ENCODE measurements at places on chromosomes 6 and 20.

DNA sequence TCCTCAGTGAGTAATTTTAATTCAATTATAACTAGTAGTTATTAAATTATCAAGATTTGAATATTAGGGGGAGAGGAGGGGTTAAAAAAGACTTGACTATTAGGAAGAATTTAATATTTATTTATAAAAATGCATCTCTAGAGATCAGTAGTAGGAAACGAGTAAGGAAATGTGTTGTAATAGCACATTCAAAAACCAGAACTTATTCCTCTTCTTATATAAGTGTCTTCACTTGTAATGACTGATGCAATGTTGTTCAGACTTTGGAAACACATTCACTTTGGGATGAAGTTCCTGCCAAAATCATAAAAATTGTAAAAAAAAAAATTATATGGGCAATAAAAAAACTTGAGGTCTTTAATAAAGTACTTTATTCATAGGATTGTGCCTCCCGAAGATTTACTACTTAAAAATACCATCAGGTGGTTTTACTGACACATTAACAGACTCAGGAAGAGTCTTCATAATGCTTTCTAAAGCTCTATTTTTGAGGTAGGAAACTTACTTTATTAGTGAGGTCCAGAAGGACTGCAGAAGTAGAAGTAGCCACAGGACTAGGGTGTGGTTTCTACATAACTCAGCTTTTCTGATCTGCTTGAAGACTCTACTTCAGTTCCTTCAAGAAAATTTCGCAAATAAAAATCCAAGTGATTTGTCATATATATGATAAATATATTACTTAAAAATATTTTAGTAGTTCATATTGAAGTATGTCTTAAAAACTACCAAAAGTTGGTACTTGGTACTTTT is 59.8 kb downstream of the CCDC170 start:
- DNase-seq = no peak

DNA sequence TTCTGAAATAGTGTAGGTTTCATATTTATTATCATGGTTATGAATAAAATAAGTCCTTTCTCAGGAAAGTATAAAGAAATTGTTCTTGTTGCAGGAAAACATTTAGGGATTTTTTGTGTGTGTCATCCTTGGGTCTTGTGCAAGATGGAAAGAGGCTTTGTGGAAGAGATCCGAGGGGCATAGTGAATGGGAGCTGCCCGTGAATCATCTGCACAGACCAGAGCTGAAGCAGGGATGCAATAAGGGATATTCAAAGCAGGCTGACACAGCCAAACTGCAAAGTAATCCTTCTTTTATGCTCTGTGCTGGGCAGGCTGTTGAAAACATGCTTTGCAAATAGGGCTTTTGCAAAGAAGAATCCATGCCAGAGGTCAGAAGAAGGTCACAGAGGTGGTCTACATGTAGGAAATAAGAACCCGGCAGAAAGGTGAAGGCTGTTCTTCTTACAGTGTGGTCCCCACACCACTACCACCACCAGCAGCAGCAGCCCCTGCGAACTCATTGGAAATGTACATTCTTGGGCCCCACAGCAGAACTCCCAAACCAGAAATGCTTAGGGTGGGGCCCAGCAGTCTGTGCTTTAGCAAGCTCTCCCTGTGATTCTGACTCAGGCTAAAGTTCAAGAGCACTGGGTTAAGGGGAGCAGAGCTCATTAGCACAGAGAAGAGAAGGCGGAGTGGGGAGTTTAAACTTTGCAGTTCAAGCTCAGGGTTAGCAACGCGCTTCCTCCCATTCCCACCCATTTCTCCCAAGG is 237.6 kb downstream of the QKI start:
- DNase-seq = no peak

DNA sequence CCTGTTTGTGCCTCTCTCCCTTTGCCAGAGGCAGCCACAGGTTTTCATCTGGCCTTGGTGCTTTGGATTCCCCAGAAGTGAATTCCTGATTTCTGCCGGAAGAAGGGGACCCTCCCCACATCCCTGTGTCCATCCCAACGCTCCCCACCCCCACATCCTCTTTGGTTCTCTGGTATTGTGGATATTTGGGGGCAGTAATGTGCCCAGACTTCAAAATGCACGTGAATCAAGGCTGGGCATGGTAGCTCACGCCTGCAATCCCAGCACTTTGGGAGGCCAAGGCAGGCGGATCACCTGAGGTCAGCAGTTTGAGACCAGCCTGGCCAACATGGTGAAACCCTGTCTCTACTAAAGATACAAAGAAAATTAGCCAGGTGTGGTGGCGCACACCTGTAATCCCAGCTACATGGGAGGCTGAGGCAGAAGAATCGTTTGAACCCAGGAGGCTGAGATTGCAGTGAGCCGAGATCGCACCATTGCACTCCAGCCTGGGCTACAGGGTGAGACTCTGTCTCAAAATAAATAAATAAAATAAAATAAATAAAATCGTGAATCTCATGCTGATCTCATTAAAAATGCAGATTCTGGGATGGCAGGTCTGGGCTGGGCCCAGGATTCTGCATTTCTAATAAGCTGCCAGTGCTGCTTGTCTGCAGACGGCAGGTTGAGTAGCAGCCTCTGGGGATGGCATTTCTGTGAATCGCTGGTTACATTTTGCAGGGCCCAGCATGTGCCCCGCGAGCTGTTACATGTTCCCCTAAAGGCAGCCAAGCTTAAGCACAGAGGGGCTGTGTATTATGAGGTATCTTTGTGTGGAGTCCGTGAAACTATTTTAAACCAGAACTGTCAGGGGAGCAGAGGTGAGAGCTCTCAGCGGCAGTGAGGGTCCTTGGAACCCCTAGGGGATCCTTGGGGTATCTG is 49.0 kb downstream of the SYNJ2 start:
- DNase-seq = no peak

DNA sequence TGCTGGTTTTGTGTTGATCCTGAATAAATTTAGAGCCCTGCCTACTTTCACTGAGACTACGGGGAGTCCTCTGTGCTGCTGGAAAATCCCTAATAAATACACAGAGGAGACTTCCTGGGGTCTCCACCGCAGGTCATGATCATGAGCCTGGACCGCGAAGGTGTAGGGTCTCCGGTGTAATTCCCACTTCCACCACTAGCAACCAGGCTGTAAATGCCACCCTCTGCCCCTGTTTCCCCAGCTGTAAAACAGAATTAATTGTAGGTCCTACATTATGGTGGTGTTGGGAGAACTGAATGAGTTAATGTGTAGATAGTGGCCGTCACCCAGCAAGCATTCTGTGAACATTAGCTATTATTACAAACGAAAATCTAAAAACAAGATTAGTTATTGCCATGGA is 191.6 kb upstream of the THBS2 start:
- no peak for DNase-seq

DNA sequence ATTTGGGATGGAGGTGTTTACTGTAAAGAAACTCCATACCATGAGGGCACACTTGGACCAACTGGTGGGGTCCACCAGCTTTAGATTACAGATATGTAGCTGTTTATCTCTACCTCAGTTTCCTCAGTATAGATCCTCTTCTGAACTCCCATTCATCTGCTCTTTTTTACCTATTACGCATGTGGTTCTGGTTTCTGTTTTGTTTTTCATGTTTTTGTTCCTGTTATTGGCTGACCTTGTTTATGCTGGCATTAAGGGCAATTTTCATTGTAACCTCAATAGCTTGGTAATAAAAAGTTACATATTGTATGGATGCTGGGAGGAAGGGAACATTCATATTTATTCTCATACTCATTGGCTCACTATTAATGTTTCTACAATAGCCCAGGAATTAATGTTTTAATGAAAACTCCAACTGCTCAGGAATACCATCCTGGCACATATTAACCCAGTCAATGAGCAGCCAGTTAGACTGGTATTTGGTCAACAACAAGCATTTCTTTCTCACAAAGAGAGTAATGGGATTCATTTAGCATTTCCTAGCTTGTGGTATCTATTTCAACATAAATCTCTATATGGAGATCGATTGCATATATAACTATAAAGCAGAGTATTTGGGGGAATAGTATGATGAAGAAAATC is 83.8 kb upstream of the FAM184A start:
- no peak for DNase-seq

- DNase-seq = no peak
Observed at GRCh38 chr6:143804835-143805239, 38.3 kb upstream of the LTV1 start.

GRCh38 chr6:45116714-45117410 is 211.3 kb upstream of the RUNX2 start:
- no peak for DNase-seq

DNA sequence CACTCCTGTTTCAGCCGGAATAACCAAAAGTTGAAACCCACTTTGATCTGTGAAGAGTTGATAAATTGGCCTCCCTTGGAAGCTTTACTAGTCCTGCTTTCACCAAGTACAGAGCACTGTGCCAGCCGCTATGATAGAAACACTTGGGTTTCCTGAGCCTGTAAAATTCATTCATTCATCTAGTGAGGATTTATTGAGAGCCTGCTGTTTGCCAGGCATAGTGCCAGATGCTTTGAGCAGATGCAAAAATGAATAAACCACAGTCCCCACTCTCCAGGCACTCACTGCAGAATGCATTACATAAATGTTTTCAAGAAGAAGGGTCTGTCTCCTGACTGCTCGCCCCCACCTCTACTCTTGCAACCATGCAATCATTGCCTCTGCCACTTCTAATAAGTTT is 25.3 kb upstream of the TMEM217 start:
- DNase-seq = no peak

- no peak for DNase-seq
Observed at GRCh38 chr6:44146685-44147084, 11.9 kb upstream of the CAPN11 start.

GRCh38 chr6:11585426-11586016 is 48.0 kb downstream of the TMEM170B start:
- DNase-seq = no peak

DNA sequence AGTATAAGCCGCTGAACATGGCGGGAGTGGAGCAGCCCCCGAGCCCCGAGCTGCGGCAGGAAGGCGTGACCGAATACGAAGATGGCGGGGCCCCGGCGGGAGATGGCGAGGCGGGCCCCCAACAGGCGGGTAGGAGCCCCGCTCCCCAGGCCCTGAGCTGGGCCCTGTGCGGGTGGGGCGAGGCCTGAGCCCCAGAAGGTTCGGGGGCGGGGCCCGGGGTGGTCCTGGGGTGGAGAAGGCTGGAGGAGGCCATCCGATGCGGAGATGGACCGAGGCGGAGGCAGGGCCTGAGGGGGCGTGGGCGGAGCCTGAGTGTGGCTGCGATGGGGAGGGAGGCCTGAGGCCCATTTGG is 7.1 kb downstream of the L3MBTL1 start:
- DNase-seq = no peak

DNA sequence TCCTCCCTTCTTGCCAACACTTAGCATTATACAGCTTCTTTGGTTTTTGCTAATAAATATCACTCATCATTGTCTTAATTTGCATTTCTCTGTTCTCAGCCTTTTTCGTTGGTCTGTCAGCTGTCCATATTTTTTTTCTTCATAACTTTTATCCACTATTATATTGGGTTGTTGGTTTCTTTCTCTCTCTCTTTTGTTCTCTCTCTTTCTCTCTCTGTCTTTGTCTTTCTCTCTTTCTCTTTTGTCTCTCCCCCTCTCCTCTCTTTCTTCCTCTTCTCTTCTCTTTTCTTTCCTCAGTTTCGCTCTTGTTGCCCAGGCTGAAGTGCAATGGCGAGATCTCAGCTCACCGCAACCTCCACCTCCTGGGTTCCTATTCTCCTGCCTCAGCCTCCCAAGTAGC is 36.5 kb downstream of the JARID2 start:
- DNase-seq = no peak

GRCh38 chr20:53699906-53700305 is 106.3 kb upstream of the ZNF217 start:
- no peak for DNase-seq

DNA sequence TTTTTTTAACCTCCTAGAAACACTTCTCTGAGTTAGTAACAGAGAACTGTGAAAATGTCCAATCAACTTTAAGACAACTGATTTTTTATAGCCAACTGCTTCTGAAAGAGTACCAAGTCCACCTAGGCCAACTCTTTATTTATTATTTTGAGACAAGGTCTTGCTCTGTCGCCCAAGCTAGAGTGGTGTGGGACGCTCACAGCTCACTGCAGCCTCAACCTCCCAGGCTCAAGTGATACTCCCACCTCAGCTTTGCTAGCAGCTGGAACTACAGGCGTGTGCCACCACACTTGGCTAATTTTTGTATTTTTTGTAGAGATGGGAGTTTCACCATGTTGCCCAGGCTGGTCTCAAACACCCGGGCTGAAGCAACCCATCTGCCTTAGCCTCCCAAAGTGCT is 331.6 kb downstream of the RNGTT start:
- DNase-seq = no peak

DNA sequence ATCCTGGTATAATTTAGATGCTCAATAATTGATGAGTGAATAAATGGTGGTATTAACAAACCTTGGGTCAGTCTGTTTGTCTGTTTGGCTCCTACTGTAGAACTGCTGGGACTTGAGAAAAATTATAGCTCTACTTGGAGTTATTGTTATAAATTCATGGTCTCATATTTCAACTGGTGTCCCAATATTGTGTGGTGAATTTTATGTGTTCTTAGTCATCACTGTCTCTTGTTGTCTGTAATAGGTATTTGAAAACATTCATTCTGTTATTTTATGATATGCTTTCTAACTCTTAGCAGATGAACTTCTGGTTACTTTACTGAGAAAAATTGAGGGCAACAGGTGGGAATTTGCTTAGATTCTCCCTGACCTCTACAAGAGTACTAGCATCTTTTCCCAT is 221.4 kb downstream of the CDKAL1 start:
- no peak for DNase-seq

DNA sequence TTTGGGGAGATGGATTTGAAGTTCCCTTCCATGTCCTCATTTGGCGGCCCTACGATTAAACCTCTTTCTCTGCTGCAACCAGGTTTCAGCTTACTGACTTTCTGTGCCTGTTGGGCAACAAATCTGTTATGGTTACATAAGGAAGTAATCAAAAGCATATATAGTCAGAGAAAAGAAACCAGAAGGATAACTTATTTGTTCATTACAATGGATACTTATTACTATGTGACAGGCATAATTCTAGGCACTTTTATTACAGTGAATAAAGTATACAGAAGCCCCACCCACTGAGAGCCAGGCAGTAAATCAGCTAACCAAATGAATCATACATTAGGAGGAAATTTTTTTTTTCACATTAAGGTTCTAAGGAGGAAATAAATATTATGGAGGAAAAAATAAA is 9.6 kb upstream of the TRIM31 start:
- DNase-seq = no peak

DNA sequence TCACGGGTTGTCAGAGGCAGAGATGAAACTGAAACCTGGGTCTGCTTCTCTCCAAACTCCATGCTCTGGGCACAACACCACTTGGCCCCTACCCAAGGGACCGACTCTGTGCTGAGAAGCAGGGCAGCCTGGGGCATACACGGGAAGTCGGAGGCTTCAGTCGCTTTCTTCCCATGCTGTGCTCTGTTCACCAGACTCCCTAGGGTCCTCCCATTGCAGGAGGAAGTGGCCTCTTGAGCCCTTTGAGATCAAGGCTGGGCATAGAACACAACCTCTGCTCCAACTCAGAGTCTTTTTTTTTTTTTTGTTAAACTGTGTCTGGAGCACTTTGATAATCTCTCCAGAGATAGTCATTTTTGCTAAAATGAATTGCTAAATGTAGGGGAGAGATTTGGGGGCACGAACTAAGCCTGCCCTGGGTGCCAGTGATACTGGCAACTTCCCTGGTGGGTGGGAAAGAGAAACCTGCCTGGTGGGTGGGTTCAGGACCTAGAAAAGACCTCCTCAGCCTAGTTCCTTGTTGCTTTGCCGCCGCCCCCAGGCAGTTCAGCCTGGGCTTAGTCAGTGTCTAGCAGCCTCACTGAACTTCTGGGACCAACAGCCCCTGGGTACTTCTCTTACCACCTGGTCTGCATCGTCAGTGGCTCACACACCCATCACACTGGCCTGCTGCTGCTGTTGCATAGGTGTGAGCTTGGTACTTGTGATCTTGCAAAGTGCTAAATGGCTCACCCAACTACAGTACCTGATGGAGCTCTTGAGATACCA is 62.0 kb downstream of the PPP1R14C start:
- DNase-seq = no peak
